ENCODE measurements at places on chromosomes 3 and 15.

DNA sequence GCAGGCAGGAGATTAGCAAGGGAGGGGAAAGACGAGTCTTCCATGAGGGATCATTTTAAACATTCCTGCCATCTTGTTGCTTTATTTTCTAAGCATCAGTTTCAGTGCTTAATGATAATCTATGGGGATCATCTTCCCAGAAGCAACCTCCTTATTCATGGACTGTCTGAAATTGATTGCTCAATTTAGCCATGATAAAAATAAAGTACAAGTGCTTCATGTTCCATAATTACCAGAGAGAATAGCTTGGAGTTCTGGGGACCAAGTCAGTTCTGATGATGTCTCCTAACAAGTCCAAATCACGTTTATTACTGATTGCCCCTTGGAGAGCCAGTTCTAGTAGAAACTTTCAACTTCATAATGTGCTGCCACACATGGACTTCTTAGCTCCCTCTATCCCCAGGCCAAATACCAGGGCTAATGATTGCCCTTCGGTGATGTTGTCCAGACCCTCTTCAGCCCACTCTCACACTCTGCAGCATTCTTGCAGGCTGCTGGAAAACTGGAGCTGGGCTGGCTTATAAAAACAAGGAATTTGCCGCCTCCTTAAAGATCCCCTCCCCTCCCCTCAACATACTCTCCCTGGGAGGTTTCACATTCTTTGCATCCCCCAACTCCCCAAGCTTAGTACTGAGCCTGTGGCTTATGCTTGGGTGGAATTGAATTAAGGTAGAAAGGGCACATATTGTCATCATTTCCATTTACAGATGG, 222.1 kb upstream of the ADAMTS9 start:
- no peak for DNase-seq

DNA sequence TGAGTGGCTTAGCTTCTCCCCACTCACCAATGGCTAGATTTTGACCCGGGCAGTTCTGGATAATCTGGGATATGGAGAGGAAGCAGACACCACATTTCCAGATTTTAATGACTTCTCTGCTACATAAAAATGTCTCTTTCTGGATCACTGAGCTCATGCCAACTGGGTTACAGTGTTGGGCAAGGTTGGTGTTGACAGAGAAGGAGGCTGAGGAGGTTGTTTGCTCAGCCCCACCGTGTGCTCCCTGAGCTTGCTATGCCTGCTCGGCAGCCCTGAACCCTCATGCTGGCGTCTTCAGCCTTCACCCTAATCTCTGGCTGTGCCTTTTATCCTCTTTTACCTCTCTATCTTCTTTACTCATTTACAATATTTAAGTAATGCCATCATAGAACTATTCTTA, 53.0 kb upstream of the KPNA4 start:
- DNase-seq: no peak

DNA sequence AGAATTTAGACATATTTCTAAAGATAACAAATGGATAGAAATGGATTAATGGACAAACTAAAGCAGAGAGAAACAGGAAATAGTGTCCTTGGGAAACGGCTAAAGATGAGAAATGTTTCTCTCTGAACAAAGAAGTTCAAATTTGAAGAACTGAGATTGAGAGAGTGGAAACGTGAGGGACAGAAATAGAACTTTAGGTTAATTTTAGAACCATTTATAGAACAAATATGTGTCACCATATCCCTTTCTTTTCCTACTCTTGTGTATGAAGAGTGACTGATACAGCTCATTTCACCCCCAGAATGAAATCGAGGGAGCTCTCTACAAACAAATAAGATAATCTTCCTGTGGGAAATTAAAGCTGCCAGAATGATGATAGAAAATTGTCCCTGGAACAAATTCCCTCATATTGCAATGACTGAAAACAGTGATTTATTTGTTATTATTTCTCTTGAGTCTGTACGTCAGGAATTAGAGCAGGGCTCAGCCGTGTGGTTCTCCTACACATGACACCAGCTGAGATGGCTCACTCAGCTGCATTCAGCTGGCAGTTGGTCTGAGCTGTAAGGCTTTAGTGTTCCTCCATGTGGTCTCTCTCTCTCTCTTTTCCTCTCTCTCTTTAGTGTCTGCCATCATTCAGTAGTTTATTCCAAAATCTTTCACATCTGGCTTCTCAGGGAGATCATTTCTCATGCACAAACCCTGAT, 46.6 kb upstream of the ARPP21 start:
- no peak for DNase-seq

DNA sequence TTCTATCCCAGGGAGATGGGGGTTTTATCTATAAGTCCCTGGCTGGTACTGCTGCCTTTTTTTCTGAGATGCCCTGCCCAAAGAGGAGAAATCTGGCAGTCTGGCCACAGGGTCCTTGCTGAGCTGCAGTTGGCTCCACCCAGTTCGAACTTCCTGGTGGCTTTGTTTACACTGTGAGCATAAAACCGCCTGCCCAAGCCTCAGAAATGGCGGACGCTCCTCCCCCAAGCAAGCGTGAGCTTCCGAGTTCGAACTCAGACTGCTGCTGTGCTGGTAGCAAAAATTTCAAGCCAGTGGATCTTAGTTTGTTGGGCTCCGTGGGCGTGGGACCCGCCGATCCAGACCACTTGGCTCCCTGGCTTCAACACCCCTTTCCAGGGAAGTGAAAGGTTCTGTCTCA, 126.8 kb upstream of the SUCLG2 start:
- no peak for DNase-seq

DNA sequence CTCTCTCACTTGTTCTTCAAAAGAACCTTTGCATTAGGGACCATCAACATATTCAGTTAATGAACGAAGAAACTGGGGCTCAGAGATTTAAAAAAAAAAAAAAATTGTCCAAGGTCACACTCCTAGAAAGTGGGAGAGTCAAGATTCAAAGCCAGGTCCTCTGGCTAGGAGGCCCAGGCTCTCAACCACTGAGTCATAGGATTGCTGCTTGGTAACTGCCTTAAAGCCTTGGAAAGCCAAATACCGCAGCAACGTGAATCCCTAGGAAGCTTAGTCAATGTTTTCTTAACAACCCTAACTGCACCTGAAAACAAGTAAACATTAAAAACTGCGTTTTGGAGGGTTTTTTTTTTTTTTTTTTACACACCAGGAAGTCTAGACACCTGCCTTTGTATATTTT, 156.8 kb downstream of the WNT5A start:
- DNase-seq: no peak

DNA sequence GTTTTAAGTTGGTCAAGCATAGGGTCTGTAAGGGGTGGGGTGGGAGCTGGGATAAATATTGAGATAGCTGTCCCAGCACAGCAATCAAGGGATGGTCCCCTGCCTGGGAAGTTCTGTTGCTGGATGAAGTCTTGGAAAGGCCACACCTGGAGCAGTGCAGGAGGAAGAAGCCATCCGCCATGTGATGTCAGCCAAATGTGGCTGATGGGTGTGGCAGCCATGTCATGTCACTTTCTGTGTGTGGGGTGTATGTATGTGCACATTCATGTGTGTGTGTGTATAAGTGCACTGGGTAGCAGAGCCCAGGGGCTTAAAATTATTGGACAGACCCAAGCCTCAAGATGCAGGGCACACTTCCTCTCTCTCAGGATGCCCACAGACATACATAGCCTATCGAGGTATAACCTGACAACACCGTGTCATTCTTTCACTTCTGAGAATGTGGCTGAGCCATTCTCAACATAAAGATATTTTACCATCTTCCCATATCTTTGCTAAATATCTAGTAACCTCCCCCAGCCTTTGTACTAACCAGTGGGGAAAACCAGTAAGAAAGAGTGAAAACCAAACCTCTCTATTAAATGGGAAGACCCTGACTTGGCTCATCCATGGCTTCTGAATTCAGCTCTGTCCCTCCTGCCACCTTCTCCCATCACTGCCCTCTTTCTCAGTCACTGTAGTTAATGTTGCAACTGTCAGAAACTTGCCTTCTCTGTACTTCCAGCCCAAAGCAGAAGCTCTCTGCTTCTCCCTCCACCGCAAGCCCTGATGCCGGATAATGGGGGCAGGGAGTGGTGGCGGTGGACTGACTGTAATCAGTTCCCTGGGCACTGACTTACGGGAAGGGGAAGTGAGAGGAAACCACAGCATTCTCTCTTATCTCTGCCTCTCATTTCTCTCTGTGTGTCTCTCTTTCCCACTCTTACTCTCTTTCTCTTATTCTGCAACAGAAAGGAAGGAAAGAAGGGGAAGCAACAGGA, 11.2 kb downstream of the TNFSF10 start:
- DNase-seq: no peak

DNA sequence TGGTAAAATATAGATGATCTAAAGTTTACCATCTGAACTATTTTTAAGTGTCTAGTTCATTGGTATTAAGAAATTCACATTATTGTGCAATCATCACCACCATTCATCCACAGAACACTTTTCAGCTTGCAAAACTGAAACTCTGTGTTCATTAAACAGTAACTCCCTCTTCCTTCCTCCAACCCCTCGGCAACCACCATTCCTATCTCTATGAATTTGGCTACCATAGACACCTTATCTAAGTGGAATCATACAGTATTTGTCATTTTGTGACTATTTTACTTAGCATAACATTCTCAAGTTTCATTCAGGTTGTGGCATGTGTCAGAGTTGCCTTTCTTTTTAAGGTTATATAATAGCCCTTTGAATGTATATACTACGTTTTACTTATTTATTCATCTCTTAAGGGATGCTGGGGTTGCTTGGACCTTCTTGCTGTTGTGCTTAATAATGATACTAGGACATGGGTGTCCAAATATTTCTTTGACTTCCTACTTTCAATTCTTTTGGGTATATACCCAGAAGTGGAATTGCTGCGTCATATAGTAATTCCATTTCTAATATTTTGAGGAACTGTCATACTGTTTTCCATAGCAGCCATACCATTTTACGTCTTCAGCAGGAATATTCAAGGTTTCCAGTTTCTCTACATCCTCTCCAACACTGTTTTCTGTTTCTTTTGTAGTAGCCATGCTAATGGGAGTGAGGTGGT, 20.9 kb downstream of the KAT2B start:
- DNase-seq: no peak
